ENCODE measurements at places on chromosomes 5 and 9.

GRCh38 chr5:131230406-131230805, 33.4 kb upstream of the CDC42SE2 start:
- DNase-seq = no peak

DNA sequence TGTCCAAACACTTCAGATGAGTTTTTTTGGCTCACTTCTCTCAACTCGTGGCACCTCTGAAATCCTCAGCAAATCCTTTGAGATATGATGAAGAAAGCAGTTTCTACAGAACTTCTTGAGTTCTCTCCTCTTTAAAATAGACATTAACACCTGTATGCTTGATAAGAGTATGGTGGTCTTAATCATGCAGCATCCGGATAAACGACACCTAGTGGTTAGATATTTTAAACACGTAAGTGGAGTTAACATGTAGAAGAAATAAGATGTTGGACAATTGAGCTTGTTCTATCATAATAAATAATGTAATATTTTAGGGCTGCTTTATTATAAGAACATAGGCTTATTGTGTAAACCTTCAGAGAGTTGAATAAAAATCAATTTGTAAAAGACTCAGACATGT, 324.8 kb downstream of the CYLC2 start:
- DNase-seq = peak; percentile 5

- DNase-seq = no peak
Observed at GRCh38 chr5:82549263-82549662, 271.1 kb upstream of the RPS23 start.

DNA sequence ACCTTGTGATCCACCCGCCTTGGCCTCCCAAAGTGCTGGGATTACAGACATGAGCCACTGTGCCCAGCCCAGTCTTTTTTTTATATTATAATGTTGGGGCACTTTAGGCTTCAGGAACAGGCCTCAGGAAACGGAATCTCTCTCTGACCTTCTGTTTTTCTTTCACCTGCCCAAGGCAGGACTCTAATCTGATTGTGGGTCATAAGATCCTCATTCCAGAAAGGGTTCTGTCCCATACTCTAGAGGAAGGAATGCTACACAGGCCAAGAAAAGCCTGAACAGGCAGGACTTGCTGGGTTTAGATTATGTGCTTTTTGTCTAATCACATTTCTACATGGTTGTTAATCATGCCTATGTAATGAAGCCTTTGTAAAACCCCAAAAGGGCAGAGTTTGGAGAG, 1.8 kb upstream of the CCL28 start:
- DNase-seq = no peak

- peak; percentile 63 for DNase-seq
Observed at GRCh38 chr5:73448463-73449136, at the start of gene FOXD1. TSS of gene FOXD1 (minus strand) at chr5:73448777. CDS start at chr5:73448362, 415 bp downstream.

GRCh38 chr5:150647275-150648251, 7.1 kb downstream of the SYNPO start:
- DNase-seq = no peak

DNA sequence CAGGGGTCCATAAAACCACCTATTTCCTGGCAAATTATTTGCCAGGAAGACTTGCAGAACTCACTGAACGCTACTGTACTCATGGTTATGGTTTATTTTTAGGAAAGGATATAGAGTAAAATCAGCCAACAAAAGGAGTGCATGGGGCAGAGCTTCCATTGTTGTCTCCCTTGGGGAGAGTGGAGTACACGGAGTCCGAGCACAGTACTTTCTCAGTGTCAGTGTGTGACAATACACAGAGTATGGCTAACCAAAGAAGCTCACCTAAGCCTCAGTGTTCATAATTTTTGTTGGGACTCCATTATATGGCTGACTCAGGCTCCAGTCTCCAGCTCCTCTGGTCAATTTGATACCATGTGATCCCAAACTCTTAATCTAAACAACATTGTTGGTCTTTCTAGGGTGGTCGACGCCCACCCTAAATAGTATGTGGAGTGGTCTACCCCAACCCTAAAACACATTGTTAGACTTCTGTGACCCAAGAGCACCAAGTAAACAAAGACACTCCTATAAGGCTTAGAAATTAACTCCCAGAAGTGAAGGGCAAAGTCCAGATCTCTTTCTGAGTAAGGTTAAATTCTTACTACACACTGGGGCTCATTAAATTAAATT, 74.9 kb downstream of the SLC44A1 start:
- no peak for DNase-seq

- no peak for DNase-seq
Observed at GRCh38 chr5:173238312-173239232, 3.6 kb upstream of the NKX2-5 start.

DNA sequence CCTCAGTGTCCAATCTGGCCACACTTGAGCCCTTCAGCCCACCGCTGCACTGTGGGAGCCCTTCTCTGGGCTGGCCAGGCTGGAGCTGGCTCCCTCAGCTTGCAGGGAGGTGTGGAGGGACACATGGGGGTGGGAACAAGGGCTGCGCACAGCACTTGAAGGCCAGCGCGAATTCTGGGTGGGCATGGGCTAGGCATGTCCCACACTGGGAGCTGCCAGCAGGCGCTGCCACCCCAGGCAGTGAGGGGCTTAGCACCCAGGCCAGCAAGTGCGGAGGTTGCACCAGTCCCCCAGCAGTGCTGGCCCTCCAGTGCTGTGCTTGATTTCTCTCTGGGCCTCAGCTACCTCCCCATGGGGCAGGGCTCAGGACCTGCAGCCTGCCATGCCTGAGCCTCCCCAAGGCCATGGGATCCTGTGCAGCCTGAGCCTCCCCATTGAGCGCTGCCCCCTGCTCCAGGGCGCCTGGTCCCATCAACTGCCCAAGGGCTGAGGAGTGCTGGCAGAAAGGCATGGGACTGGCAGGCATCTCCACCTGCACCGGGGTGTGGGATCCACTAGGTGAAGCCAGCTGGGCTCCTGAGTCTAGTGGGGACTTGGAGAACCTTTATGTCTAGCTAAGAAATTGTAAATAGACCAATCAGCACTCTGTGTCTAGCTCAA, 148.2 kb downstream of the EMB start:
- no peak for DNase-seq

DNA sequence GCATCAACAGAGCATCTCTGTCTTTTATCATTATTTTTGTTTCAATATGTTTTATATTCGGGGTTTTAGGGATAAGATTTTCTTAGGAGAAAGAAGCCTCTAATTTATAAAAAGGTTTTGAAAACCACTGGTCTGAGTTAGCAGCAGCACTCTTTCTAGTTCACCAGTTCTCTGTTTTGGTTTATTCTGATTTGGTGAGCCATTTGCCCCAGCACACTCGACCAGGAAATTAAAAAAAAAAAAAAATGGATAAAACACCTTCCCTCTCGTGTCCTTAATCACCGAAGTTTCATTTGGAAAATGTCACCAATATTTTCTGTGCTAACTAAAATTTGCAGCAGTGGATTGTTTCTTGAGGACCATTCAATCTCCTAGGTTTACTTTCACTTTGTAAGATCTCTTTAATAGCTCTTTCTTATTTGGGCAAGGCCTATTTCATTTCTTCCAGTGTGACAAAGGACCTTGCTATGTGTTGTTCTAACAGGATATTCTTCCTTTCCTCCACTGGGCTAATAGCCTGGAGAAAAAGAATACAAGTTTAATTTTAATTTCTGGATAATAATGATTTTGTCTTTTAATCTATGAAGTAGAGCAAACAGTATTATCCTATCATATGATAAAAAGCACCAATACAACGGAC, 57.8 kb upstream of the ANXA1 start:
- peak; percentile 23 for DNase-seq

DNA sequence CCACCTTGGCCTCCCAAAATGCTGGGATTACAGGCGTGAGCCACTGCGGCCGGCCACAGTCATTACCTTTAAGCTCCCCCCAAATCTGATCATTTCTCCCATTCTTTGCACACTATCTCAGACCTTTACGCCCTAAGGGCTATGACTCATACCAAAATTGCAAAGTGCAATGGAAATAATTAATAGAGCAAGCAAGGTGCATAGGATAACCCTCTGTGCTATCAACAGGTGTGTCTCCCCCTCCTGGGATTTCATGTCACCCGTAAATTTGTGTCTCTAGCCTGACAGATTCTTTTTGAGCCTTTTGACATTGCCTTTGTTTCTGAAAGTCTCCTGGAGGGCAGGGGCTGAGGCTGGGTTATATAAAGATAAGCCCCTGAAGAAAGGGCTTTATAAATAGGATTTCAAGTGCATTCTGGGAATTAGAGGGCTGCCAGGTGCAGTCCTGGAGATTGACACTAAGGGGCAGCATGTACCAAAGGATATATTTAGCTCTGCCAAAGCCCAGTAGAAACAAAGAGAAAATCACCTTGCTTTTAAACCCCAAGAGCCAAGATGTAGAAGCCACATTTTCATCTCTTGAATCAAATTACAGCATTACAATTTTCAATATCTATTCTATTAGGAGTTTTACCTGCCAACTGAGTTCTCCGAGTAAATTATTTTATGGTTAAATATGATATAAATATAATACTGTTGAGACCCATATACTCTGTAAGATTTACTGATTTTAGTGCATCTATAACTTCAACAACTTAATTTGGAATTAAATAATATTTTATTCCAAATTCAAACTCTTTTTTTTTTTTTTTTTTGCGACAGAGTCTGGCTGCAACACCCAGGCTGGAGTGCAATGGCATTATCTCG, 18.2 kb downstream of the S100Z start:
- peak; percentile 55 for DNase-seq

DNA sequence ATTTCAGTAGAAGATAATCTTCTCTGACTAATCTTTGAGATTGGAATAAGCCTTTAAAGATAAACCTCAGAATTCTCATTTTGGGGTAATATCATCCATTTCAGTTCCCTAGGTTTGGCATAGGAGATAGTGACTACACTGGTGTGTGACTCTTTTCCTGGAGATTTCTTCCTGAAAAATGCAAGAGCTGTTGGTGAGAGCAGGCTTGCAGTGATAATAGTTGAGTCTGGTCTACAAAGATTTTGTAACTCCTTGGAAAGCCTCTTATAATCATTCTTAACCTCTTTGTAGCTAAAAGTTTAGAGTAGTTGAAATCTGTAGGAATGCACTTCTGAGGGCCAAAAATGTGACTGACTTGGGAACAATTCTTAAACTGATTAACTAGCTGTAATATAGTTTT, 23.4 kb downstream of the RANBP17 start:
- no peak for DNase-seq

GRCh38 chr5:158884827-158885518, 214.7 kb downstream of the EBF1 start:
- DNase-seq = no peak

DNA sequence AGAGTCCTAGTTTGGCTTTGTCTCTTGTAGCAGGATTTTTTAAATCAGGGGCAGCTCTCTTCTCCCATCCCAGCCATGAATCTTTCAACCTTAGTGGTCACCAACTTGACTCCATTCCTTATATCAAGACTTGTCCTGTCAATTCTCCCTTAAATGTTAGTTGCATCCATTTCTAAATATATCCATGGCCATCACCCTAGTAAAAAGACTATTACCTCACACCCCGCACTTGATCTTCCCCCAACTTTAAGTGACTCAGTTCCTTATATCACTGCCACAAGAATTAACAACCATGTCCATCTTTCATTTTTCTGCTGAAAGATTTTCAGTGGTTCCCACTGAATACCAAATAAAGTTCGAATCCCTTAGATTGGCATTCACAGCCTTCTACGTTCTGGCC, 67.0 kb downstream of the STX17 start:
- no peak for DNase-seq

DNA sequence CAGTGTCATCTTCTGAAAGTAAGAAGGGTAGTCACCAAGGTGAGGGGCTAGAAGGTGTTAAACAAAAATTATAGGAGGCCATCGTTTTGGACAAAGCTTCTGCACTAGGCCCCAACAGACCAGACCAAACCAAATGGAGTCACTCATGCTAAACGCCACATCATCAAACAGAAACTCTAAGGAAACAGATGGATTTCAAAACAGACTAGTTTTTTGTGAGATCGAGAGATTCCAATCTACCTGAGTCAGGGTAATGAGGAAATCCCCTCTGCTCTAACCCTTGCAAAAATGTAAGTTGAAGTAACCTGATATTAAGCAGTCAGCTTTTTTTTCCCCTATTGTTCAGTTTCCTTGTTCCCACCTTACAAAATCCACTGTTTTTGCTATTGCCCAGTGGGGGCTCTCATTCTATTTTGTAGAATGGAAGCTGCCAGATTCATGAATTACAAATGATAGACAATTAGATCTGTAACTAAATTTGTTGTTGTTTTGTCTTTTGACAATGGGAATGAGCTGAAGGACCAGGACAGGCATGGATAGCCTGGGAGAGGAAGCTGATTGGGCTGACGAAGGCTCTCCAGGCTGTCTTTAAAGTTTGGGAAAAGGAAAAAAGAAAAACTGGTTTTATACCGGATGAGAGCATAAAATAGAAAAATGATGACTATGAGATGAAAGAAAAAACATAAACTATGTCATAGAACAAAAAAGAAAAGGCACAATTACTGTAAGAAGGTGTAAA, 94.7 kb upstream of the ADAMTSL1 start:
- peak; percentile 95 for DNase-seq

GRCh38 chr5:113451797-113452196, 17.0 kb upstream of the TSSK1B start:
- no peak for DNase-seq

DNA sequence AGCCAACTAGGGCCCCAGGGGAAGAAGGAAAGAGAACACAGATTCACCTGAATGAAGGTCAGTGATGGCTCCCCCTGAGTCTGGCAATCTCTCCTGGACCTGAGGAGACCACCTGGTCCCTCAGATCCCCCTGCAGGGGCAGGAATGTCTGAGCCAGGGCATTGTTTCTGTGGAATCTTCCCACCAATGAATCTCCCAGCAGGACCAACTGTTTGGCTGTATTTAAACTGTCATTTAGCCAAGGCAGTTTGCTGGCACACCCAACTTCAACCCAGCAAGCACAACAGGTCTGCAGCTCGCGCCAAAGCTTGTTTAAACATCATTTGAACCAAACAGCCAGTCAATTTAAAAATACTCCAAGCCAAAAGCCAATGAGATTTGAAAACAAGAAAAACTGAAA, 92.6 kb downstream of the SH3TC2 start:
- no peak for DNase-seq

DNA sequence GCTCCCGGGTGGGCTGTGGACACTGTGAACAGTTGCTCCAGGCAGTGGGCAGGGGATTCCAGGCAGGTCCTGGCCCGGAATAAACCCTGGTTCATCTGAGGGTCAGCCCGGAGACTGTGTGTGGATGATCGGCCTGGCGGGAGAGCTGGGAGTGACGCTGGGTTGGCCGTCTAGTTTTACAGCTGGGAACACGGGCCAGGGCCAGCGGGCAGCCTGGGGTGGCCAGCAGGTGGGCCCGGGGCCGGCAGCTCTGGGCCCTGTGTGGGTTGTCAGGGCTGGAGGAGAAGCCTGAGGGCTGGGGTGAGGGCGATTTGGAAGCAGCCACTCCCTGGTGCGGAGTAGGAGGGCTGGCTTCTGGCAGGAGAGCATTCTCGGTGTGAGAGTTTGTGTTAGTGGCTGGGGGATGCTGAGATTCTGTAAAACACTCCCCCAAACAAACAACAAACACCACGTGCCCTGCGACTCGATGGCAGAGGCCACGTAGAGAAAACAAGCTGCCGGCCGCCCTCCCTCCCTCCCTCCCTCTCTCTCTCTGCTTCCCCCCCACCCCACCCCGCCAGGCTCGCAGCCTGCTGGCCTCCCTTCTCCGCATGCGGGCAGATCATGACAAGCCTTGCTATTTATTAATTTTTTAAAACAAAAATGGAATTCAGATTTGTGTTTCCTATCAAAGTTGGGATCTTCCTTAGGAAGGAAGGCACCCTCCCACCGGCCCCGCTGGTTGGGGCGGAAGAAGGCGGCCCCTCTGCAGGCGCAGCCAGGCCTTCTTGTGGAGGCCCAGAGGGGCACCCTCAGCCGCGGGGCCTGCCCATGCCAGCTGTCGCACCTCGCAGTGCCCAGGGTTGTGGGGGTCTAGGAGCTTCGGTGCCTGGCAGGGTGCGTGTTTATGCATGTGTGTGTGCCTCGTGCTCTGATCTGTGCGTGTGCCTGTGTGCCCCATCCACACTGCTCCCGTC, 49.5 kb downstream of the RXRA start:
- no peak for DNase-seq

Data from bronchial epithelial cell (primary cell).